ENCODE measurements at places on chromosomes 4 and X.

DNA sequence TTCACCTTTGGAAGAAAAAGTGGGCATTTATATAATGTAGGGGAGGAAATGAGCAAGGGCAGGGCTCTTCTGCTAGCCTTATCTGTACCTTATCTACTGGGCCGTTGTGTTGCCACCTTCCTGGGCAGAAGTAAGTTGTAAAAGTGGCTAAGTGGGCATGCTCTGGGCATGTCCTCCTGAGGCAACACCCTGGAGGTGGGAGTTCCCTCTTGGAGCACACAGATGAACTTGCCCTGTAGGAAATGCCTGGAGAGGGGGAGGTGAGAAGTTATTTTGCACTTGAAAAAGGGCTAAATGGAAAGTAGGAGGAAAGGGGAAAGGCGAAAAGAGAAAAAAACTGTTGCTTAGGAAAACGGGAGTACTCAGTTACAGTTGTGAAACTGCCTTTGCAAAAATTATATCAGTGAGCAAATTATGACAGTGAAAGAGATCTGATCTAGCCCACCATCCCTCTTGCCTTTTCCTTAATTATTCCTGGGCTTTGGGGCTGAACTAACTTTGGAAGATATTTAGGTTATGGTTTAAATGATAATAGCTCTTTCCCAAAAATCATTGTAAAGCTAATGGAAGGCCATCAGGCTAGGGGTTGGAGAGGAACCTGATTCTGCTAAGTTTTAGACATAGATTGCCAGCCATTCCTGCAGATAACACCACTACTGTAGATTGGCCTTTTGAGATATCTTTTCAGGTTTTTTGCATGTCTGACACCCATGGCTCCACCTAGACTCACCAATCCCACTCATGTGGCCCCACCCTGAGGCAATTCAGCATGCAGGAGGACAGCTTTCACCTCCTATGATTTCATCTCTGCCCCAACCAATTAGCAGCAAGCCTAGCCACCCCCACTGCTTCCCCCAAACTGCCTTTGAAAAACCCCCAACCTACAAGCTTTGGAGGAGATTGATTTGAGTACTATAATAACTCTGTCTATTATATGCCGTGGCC lies 20.5 kb upstream of the ZNF81 start:
- DNase-seq = peak; percentile 13

GRCh38 chrX:122119361-122119760 lies 1064.7 kb upstream of the GRIA3 start:
- no peak for DNase-seq

- DNase-seq = no peak
Observed at GRCh38 chrX:150465326-150465725, 102.2 kb downstream of the MAMLD1 start.

DNA sequence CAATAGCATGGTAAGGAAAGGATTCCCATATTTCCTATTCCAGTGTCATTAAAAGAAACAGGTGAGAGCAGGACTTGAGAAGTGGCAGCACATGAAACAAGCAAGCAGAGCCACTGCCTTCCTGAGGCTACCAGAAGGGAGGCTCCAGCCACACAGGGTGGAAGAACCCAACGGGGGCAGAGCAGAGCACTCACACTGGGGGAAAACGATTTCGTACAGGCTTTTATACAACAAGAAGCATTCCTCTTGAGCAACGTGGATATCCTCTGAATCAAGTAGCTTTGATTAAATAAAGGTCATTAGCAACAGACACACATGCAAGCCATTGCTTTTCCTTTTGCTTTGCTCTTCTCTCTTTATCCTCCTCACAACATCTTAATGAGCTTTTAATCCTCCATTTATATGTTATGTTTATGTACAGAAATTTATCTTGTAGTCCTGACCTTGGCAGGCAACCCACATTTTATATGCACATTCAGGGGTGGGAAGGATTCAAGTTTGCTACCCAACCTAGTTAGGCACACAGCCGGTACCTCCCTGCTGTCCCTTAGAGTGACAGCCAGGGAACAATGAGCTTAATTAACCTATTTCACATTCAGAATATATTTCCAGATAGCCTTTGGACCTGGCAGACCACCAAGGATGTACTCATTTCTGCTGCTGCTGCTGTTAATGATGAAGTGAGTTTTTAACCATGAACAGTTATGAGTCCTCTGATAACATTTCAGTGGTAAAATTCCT lies 202.1 kb downstream of the ARHGAP24 start:
- no peak for DNase-seq

DNA sequence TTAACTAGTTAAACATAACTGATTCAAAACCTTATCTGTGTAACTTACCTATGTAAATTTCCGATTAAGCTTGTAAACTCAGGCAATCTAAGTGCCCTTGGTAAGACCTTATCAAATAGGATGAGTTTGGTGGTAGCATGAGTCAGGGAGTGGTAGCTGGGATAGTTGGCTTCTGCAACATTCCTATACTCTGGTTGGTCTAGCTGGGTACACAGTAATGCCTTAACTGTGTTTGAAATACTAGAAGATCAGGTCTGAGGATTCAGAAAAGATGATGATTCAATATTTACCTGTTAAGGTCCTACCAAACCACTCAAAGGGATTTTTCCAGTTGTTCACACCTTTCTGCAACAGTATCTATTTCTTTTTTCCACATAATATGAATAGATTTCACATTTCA lies 5.3 kb downstream of the YIPF7 start:
- DNase-seq = no peak

DNA sequence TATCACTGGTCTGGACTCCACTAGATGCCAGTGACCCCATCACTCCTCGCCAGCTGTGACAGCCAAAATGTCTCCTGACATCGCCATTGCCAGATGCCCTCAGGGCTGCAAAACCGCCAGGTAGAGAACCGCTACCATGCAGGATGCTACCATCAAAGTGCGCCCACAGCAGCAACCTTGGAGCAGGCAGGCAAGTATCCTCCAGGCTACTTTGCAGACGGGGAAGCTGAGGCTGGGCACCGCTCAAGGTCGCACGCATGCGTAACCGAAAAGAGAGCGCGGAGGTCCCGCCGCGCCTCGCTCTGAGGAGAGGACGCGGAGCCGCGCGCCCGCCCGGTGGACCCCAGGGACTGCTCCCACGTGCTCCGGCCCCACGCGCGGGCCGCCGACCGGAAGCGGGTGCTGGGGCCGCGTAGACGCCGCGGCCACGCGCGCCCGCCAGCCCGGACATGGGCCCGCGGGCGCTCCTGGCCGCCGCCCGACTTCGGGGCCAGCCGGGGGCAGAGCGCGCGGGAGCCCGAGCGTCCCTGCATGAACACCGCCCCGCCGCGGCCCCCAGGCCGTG lies at the start of gene STS:
TSS of gene STS (plus strand) at position 300 of the 565 bp plus-strand sequence. CDS start 105,488 bp downstream, outside the sequence.
- peak; percentile 77 for DNase-seq

DNA sequence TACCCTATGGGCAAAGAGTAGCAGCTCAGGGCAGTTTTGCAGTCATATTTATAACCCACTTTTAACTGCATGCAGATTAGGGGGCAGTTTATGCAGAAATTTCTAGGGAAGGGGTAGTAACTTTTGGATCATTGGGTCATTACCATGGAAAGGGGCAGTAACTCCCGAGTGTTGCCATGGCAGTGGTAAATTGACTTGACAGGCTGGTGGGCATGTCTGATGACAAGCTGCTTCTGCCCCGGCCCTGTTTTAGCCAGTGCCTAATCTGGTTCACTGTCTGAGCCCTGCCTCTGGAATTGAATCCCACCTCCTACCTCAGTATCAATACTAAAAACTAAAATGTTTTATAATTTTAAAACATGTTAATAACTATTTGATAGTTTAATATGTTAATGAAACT lies 362.1 kb upstream of the ATOH1 start:
- no peak for DNase-seq

DNA sequence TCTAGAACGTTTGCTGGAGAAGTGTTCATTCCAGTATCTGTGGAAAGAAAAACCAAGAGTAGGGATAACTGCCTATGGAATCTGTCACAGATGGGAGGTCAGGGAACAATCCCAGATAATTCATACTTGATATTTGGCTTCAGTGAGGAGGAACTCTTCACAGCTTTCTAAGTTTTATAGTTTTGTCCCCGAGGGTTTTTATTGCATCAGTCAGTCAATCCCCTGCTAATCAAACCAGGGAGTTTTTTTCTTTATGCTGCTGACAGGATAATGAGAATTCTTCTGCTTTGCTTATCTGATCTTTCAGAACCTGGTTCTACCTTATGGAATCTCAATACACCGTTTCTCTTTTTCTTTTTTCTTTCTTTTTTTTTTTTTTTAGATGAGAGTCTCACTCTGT lies 633 bp upstream of the TRIML2 start:
- DNase-seq = no peak

DNA sequence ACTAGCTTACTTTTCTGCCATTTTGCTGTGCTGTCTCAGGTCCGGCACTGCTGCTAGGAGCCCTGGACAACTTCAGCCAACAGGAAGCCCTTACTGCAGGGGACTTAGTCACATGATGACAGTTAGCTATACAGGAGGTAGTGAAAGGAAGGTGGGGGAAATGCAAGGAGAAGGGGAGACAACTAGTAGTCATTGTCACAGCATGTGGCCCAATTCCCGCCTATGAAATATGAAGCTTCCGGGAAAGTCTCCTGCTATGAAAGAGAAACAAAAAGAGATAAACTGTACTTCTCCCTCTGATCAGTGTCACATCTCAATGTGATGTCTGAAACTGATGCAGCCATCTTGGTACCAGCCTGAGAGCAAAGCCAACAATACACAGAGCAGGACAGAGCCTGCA lies 71.6 kb downstream of the AMELX start:
- DNase-seq = no peak

DNA sequence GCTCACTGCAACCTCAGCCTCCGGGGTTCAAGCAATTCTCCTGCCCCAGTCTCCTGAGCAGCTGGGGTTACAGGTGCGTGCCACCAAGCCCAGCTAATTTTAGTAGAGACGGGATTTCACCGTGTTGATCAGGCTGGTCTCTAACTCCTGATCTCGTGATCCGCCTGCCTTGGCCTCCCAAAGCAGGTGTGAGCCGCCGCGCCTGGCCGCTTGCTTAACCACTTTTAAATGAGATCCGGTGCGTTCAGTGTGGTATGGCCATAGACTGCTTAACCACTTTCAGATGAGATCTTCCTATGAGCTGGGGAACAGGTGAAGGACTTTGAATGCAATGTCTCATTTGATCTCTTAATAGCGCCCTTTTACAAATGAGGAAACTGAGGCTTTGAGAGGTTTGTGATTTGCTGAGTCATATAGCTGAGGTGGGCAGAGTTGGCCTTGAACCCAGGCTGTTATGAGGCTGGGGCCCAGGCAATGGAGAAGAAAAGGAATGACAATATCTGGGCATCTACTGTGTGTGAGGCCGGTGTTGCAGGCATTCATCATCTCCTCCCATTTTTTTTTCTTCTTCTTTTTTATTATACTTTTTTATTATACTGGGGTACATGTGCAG lies 41.9 kb upstream of the NSG1 start:
- no peak for DNase-seq

GRCh38 chrX:50386520-50386919 lies 84.1 kb downstream of the DGKK start:
- DNase-seq = no peak

- DNase-seq = no peak
Observed at GRCh38 chr4:137823007-137823406, 290.7 kb upstream of the PCDH18 start.

GRCh38 chr4:19850909-19851308 lies 400.8 kb upstream of the SLIT2 start:
- peak; percentile 49 for DNase-seq

DNA sequence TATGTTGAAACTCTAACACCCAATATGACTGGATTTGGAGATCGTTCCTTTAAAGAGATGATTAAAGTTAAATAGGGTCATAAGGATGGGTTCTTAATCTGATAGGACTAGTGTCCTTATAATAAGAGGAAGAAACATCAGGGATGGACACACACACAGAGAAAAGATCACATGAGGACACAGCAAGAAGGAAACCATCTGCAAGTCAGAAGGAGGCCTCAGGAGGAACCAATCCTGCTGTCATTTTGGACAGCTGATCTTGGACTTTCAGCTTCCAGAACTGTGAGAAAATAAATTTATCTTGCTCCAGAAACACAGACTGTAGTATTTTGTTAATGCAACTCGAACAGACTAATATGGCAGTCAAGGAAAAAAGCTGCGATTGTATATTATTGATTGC lies 631.5 kb downstream of the PCDH7 start:
- no peak for DNase-seq

GRCh38 chr4:141247430-141247780 lies 26.7 kb downstream of the ZNF330 start:
- DNase-seq = peak; percentile 7

GRCh38 chr4:158170691-158171561 lies 1.9 kb downstream of the GASK1B start:
- DNase-seq = no peak

DNA sequence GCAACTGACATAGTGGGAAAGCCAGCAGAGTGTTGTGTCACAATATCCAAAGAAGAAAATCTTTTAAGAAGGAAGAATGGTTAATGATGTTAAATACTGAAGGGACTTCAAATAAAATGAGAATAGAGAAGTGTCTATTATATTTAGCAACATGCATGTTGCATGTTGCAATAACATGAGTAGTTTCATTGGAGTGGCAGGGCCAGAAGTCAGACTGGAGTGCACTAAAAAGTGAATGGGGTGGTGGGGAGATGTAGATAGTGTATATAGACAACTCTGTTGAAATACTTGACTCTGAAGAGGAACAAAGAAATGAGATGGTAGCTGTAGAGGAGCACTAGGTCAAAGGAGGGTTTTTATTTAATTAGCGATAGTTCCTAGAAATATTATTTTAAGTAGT lies 9.5 kb upstream of the AMMECR1 start:
- no peak for DNase-seq

- DNase-seq = no peak
Observed at GRCh38 chrX:17359500-17359899, 15.5 kb upstream of the NHS start.

DNA sequence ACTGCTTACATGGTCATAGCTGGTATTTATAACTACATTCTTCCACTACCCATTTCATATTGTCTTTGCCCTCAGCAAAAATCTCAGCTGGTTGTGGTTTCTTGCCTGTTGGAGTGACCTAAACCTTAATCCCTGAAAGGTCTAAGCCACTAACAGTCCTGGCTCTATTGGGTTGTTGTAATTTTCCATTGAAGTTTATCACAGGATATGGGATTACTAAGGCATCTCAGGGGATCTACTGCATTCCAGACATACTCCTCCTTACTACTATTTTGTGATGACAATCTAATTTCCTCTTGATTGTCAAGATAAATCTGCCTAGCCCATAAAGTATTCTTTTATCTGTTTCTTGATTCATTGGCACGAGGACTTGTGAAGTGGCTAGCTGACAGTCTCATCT lies 6.2 kb upstream of the OSTC start:
- DNase-seq = peak; percentile 62

DNA sequence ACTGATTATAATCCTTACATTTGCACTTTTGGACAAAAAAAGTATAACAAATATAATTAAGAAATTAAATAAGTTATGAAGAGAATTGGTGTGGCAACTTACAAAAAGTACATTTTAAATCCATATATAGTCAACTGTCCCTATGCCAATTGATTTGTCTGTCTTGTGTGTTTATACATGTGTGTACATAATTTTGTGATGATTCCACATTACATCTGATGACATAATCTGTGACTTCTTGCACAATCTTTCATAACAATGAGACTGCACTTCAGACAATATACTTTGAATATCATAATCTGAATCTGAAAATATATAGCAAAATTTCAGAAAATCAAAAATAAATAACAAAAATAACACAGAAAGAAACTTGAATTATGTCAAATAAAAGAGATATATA lies 953.4 kb downstream of the FAT4 start:
- peak; percentile 67 for DNase-seq

GRCh38 chrX:18210470-18210869 lies 10.2 kb downstream of the BEND2 start:
- peak; percentile 30 for DNase-seq
